ENCODE measurements at places on chromosomes 4 and X.

DNA sequence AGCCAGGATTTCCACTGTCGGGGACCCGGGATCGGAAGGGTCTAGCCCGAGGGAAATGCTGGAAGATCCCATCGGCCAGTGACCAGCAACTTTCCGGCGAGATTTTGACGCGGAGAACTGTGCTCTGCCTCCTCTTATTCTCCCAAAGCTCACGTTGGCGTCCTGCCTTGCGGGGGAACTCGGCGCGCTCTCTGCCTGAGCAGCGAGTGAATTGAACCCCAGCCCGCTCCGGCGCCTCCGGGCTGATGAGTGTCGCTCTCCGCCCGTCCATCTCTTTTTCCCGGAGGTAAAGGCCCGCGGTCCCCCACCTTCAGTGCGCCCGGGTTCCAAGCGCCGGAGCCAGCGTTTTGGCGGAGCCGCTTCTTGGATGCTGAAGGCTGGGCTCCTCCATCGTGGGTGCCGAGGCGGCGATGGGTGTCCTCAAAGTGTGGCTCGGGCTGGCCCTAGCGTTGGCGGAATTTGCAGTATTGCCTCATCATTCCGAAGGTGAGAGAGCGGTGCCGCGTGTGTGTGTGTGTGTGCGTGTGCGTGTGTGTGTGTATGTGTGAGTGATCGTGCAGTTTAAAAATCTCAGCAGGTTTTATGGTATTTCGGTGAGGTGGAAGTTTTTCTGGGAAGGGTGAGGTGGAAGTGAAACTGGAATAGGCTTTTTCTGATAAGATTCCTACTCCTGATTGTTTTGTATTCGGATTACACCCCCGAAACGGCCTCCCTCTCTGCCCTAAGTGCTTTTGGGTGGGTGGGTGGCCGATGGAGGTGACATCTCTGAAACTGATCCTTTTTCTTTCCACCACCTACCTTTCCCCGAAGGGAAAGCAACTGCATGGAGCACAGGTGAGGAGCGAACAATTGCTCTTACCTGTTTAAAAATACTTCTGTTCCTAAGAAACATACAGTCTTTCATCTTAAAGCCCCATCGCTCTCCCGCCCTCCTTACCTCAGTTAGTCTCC is 752 bp downstream of the FRAS1 start:
- DNase-seq: peak; percentile 15

DNA sequence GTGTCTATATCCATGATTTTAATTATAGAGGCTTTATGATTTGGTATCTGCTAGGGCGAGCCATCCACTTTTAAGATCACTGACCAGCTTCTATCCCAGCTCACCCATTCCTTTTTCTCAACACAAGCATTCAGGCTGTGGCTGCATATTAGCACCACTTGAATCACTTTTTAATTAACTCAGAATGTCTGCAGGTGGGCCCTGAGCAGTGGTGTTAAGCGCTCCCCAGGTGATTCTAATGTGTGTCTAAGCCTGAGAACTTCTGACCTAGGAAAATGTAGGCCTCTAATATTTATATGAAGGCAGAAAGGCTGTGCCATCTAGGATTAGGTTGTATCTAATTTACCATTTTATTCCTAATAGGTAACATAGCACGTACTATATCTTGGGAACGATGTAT is 19.8 kb upstream of the QRFPR start:
- no peak for DNase-seq

- no peak for DNase-seq
Observed at GRCh38 chr4:74431113-74431826, 13.7 kb upstream of the AREG start.

GRCh38 chr4:76851375-76851774 is 46.6 kb downstream of the SOWAHB start:
- DNase-seq: no peak

- no peak for DNase-seq
Observed at GRCh38 chr4:151803246-151803645, 42.4 kb upstream of the GATB start.

GRCh38 chr4:81040012-81040659 is 9.6 kb downstream of the BMP3 start:
- no peak for DNase-seq

GRCh38 chr4:181350615-181351415 is 892.4 kb upstream of the TENM3 start:
- DNase-seq: no peak

DNA sequence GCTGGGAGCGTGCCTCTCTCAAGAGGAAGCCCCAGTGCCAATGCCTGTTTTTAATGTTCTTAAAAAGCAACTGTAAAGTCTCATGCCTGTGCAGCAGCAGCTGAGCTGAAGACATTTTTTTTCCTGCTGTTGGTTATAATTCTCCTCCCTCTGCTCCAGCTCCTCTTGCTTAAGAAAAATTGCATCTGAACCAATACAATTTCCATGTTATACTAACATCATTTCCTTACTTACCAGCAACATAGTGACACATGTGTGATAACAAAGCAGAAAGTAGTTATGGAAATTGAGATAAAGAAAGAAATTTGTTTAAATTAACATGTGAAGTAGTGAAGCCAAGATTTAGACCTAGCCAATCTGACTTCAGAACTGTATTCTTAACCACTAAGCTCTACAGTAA is 101.4 kb downstream of the TBC1D19 start:
- no peak for DNase-seq

GRCh38 chrX:71870208-71871098 is 40.2 kb upstream of the NHSL2 start:
- no peak for DNase-seq

DNA sequence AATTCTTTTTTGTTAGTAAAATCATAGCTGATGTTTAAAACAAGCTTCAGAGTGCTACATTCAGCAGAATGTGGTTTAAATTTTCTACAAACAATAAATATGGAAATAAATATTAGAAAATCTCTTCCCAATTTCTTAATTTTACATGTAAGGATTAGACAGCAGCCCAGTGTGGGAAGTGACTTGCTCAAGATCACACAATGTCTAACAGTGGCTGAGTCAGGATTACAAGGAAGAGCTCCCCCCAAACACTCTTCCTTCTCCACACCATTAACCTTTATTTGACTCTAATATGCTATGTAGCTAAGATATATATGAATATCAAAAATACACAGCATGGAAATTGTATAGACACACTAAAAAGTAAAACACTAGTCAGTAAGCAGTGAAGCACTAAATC is 59.5 kb downstream of the SLC10A7 start:
- DNase-seq: no peak

- no peak for DNase-seq
Observed at GRCh38 chr4:150342945-150343344, 239.0 kb upstream of the MAB21L2 start.

- no peak for DNase-seq
Observed at GRCh38 chr4:188232428-188232827, 93.2 kb downstream of the TRIML1 start.

DNA sequence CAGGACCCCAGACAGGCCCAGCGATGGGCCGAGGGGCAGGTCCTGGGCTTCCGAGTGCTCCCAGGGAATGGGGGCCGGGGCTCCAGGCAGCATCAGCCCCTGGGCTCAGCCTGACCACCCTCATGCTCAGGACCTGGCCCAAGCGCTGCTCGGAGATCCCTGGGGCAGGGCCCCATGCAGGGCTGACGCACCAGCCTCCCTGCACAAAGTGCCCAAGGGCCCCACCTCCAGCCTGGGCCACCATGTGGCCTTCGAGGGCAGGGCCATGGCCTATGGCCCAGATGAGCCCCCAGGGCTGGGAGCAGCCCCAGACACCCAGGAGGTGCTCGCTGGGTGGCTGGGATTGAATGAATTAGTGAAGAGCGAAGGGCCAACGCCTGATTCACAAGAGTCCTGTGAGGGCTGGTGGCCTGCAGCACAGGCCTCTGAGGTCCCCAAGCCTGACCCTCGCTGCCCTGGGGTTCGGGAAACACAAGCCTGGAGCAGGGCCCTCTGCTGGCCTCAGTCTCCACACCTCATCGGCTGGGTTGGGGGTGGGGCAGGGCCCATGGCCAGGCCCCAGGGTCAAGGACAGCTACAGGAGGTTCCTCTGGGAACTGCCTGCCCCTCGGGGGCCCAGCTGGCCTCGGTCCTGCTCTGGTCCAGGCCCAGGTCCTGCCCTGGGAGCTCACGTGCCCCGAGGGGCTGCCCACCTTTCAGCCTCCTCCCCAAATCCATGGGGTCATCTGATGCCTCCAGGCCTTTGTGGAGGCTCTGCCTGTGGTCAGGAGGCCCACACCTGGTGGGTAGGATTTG is 13.3 kb upstream of the FGFR3 start:
- DNase-seq: no peak

- DNase-seq: no peak
Observed at GRCh38 chrX:18545771-18546170, 120.4 kb downstream of the CDKL5 start.

DNA sequence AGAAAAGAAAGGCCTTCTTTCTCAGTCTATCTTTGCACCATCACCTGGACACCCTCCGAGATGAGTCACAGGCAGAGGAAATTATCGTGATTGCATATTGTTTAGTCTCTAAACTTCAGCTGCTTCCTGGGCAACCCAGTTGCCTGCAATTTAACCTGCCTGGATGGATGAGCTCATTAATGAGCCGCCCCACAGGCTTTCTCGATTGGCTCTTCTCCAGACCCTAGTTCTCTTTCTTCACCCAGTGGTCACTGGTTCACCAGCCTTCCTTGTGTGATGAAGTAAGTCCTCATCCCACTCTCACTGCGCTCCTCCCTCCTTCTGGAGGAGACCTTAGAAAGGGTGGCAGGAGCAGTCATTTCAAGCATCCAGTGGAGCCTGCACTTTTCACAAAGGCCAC is 94.4 kb downstream of the SOWAHB start:
- no peak for DNase-seq

DNA sequence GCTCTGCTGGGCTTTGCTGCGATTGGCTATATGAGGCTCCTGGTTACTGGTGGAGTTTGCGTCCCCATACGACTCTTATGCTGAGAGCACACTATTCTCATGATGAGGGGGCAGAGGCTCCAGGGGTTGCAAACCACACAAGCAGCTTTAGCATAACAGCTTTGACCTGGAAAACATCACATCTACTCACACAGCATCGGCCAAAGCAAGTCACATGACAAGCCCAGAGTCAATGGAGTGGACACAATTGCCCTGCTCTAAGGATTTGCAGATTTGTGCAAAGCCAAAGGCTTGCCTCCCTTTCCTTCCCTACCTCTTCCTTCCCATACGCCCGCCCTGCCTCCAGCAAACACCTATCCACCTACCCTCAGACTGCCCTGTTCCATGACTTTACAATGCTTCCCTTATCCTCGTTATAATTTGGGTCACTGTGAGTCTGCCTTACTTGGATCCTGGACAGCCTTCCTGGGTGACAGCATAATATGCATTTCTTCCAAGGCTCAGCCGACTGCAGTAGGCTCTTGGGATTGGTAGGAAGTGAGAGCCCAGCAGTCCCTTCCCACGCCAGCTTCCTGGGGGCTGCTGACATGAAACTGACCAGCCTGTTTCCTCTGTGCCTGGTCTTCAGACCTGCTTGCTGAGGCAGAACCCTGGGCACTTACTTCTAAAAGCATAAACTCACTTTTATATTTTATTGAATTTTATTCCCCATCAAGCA is 208.2 kb upstream of the PSAPL1 start:
- no peak for DNase-seq

DNA sequence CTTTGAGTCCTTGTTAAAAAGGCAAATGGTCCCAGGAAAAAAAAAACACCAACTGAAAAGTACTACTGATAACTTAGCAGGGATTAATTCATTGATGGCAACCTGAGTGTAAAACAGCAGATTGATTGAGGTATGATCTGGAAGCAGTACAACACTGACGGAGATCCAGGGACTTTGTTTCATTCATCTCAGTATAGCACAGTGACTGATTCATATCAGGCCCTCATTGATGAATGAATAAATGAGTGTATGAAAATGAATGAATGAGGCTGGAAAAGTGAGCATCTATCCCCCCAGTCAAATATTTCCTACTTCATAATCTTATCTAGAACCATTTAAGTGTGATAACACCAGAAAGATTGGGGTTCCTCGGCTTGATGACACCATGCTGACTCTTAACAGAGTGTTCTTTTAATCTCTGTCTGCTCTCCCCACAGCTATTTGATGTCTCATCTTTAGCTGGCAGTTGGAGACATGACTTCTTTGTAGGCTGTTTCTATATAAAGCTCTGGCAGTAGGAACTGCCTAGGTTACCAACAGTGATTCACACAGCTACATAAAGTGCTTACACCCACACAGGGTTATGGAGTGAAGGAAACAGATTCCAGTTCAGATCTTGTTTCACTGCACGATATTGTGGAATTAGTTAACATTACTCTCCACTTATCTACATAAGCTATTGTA is 18.6 kb upstream of the RNF128 start:
- DNase-seq: no peak

- no peak for DNase-seq
Observed at GRCh38 chr4:20944451-20944850, 244.2 kb downstream of the PACRGL start.

Measured in activated naive CD4-positive, alpha-beta T cell treated with Interleukin-2 at 50 U/mL for 16 hours (primary cell).